ENCODE measurements at places on chromosomes 2 and 18.

GRCh38 chr18:3511980-3512379 is 62.0 kb downstream of the TGIF1 start:
- peak; percentile 46 for DNase-seq

GRCh38 chr2:16629770-16630169 is 35.9 kb downstream of the CYRIA start:
- no peak for DNase-seq

DNA sequence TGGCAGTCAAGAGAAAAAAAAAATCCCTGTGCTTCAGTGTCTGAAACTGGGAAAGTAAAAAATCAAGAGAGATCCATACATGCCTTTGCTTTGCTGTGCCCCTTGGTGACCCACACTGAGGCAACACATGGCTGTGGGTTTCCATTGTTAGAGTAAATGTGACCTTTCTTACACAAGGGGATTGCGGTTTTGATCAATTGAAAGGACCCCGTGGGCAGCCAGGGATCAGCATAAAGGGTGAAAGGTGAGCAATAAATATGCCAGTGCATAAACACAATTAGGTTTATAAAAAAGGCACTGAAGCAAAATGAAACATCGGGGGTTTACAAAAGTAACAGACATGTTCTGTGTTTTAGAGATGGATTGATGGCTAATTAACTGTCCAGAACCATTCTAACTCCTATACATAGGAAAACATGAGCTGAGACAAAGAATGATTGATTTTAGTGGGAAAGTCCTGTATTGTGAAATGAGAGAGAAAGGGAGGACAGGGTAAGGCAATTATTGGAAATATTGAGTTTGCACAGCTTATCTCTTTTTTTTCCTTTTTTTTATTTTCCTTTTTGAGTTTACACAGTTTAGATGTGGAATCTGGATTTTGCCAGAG is 40.7 kb upstream of the BBS5 start:
- DNase-seq = no peak

DNA sequence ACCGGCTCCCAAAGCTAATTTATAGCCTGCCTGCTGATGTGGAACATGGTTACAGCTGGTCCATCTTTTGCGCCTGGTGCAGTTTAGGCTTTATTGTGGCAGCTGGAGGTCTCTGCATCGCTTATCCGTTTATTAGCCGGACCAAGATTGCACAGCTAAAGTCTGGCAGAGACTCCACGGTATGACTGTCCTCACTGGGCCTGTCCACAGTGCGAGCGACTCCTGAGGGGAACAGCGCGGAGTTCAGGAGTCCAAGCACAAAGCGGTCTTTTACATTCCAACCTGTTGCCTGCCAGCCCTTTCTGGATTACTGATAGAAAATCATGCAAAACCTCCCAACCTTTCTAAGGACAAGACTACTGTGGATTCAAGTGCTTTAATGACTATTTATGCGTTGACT is 51.4 kb downstream of the TMEM178A start:
- no peak for DNase-seq

DNA sequence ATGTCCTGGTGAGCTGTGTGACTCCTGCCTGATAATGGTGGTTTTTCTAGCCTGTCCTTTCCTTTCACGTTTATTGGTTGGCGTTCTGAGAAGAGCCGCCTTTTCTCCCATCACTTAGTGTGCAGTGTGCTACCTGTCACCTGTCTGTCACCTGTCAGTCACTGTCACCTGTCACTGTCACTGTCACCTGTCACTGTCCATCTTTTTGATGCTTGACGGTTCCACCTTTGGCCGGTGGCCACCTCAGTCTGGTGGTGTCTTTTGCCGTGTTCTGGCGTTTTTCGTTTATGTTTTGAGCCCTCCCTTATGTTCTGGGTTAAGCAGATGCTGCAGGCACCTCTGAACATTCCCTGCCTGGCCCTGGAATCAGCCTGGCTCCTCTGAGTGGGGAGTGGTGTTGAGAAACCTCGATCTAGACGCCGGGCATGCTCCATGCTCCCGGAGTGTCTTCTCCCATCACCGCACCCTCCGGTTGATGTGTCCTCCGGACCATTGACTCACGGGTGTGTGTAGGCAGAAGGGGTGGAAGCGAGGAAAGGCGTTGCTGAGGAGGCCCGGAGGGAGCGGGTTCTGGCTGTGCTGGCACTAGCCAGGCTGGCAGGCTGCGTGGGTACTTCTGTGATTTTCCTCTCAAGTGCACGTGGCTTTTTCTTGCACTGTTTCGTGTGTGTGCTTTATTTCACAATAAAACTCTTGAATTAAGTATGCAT is 20.7 kb downstream of the DTYMK start:
- no peak for DNase-seq

DNA sequence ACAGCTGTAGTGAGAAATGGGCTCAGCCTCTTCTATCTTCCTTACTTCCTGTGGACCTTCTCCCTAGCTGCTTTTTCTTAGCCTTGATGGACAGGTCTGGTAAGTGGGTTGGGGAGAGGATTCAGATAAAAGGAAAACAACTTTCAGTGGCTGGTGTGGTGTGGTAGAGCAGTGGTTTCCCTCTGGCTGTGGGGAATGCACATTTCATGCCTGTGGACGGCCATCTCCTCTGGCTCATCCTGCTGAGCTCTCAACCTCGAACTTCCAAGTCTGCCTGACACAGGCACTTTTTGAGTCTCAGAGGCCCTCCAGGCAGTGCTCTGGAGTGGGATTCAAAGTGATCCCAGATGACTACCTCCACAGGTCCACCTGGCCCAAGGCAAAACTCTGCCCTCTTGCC is 38.6 kb upstream of the ACADL start:
- DNase-seq = no peak

GRCh38 chr18:31538837-31539236 is 40.9 kb downstream of the DSG2 start:
- DNase-seq = no peak

DNA sequence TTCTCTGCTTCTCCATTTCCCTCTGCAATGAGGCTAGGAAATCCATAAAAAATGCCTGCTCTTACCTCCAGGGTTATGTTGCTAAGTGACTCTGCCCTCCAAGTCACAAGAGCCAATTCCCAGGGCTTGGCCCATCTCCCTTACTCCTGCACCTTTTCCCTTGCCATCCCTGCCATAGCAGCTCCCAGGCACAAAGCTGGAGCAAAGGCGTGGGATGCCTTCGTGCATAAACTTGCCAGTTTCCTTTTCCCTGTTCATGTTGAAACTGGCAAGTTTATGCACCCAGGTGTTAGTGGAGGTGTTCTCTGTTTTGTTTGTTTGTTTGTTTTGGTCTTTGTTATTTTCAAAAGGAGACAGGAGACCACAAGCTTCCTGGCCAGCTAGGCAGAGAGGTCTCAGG is 195.1 kb downstream of the ACKR3 start:
- no peak for DNase-seq

DNA sequence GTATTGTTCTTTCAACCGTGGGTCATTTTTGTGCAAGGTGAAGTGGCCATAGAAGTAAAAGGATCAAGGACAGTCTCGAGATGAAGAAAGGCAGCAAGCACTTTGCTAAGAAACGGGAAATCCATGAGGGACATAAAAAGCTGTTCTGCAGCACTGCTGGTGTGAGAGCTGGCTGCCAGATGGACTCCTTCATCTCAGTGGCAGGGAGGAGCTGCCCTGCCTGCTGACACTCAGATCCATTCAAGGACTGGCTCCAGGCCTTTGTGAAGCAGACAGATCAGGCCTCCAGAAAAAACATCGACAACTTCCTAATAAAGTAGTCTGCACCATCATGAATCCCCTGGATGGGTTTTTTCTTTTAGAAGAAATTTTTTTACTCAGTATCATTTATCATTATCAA is 29.5 kb downstream of the RMC1 start:
- no peak for DNase-seq

- DNase-seq = no peak
Observed at GRCh38 chr2:192286093-192286701, 91.5 kb upstream of the TMEFF2 start.

GRCh38 chr18:76931171-76931570 is 108.8 kb downstream of the ZNF236 start:
- no peak for DNase-seq

- no peak for DNase-seq
Observed at GRCh38 chr2:24774373-24774772, 18.8 kb downstream of the PTRHD1 start.

DNA sequence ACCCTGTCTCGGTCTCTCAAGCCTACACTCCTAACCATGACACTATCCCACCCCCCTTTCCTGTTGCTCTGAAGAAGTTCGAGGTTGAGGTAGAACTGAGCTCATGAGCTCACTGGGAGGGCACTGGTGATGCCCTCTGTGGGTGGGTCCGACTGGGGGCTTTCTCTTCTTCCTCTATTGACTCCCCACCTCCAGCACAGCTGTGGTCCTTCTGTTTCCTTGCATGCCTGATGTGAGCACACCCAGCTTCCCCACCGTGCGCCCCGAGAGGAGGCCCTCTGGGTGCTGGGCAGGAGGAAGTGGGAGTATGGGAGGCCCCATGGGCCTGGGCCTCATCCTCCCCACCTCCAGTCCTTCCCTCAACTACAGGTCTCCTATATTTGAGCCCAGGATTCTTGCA is 20.9 kb downstream of the SPEG start:
- DNase-seq = no peak

GRCh38 chr2:31563273-31563839 is 17.4 kb downstream of the SRD5A2 start:
- no peak for DNase-seq

GRCh38 chr2:122063716-122064115 is 308.3 kb downstream of the TSN start:
- DNase-seq = no peak

GRCh38 chr2:68762665-68763064 is 28.1 kb downstream of the ARHGAP25 start:
- peak; percentile 71 for DNase-seq

DNA sequence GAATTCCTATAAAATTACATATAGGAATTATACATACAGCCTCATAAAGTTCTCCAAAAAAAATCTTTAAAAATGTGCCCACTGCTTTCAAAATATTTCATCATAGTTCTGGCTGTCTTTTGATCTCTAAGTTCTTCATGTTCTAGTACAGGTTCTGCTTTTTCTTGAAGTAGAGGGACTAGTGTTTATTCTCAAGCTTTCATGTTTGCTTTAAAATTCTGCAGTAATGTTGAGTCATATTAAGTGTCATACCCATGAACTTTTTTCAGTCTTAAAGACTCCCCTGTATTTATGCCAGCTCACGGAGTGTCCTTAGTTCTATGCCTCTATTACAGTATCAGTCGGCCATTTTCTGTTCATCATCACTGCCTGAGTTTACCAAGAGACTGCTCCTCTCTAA is 54.8 kb upstream of the CCDC141 start:
- DNase-seq = no peak

DNA sequence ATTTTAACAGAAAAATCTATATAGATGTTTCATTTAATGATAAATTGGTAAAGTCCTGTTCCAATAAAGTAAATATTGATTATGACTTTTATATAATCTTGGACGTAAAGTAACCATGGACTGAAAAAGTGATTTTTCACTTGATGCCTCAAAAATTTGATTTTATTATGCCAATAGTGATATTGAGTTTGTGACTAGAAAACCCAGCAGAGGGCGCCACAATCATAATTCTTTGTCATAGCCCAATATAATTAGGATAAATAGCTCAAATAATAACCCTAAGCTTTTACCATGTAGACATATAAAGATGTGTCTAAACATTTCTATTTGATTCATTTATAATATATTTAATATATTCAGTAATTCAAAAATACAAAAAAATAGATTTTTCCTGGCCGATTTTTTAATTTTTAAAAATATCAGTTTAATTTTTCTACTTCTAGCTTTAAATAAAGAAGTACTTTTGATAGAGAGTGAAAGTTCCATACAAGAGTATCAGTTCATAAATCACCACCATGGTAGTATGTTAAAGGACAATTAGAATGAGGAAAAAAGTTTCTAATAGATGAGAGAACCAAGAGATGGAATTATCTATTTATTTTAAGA is 30.7 kb downstream of the CAMKMT start:
- peak; percentile 46 for DNase-seq

DNA sequence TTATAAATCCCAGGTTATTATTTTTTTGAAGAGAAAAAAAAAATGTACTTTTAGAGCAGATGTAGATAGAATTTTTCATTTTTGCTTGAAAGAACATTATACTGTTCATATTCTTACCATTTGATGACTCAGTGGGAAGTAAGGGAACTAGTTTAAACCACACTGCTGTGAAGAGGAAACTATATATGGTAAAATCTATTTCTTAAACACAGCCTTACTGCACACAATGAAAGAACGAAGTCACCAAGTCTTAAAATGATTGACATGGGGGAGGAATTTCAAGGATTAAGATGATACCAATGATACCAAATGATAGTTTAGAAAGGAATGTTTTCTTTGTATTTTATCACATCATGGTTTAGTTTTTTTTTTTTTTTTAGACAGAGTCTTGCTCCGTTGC is 5.0 kb downstream of the ACTR2 start:
- peak; percentile 22 for DNase-seq

- no peak for DNase-seq
Observed at GRCh38 chr2:226903179-226903578, 67.3 kb downstream of the RHBDD1 start.

- no peak for DNase-seq
Observed at GRCh38 chr2:105431367-105432043, 32.7 kb upstream of the FHL2 start.
